Right renal pelvis (tissue), 4 donors: ENCODE measurements at places on chromosomes 16 and 17. TPM values are rescaled to one million over a fixed set of nuclear protein-coding genes. Genes with fewer than 3 reads are reported as not detected.

The GH2 gene
- not detected for polyA plus RNA-seq

DNA sequence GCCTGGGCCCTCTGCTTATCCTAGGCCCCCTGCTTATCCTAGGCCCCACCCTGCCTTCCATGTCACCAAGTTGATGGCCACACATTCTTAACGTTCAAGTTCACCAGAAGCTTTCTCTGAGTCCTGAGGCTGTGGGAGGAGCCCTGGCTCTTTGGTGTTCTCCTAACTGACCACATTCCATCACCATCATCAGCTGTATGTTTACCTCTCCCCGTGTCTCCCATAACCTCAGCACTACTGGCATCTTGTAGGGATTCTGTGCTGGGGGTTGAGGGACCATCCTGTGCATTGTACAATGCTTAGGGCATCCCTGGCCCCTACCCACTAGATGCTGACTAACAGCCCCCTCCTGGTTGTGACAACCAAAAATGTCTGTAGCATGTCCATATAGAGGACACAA, 99.3 kb downstream of the NDE1 start:
- DNase-seq, result no peak

DNA sequence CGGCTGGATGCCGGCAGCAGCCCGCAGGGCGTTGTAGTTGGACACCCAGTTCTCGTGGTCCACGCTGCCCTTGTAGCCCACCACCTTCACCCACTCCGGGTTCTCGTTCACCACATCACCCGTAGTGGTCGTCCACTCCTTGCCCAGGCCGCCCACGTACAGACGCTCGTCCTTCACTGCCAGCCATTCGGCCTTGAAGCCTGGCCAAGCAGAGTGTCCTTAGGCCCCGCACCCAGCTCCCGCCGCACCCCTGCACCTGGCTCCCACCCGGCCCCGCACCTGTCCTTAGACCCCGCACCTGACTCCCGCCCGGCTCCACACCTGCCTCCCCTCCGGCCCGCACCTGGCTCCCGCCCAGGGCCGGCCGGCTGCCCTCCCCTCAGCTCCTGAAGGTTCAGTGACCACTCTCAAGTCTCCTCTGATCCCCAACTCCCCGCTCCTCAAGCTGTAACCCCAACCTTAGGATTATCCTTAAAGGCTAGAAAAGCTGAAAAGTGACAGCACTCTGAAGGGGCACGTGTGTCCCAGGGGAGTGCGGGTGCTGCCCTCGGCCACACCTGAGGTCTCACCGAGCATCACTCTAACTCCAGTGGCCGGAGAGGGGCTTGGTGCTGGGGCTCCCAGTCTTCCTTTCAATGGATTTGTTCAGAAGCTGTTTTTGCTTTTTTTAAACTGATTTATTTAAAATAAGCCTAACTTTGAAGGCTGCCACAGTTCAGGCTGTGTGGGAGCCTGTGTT, 14.4 kb downstream of the CANT1 start:
- DNase-seq, result no peak

- DNase-seq, result no peak
Measured at GRCh38 chr16:56122251-56122650, 69.0 kb upstream of the GNAO1 start.

GRCh38 chr17:48611213-48611612, 396 bp upstream of the HOXB7 start:
- DNase-seq, result no peak

- no peak for DNase-seq
Measured at GRCh38 chr17:50976951-50977472, 110.9 kb upstream of the TOB1 start.

- no peak for DNase-seq
Measured at GRCh38 chr17:73211745-73212144, 18.9 kb downstream of the COG1 start.

GRCh38 chr16:87331241-87331801, 14.1 kb upstream of the C16orf95 start:
- DNase-seq, result no peak

The KRTAP2-2 gene
- not detected for polyA plus RNA-seq

- no peak for DNase-seq
Measured at GRCh38 chr17:39146273-39146672, 5.2 kb downstream of the PLXDC1 start.

DNA sequence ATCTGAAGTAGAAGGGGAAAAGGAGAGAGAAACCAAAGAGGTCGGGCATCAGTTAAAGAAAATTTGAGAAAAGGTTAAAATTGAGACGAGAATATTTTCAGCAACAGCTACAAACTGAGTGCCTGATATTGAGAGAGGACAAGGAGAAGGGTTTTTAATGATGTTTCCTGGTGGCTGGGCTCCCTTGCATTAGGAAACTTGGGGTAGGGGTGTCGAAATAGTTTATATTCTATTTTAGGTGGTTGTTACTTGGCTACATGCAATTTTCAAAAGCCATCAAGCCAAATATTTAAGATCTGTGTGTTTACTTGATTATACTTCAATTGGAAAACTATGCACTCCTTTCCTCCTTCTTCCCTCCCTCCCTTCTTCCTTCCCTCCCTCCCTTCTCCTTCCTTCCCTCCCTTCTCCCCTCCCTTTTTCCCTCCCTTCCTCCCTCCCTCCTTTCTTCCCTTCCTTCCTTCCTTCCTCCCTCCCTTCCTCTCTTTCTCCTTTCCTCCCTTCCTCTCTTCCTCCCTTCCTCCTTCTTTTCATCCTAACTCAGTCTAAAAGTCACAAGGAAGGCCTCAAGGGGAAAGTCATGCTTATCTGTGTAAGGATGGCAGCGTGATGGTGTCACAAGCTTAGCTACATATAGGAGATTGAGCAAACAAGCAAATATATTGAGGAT, 1.8 kb upstream of the APOH start:
- no peak for DNase-seq

The CLDN6 gene
- polyA plus RNA-seq, result 33.3 TPM
